ENCODE measurements at places on chromosomes 1 and 21.

GRCh38 chr1:74857676-74858075 is 124.7 kb downstream of the TYW3 start:
- H3K36me3 ChIP-seq, result no peaks in the 10 kb centered on the region
- no peak for DNase-seq
- H3K27ac ChIP-seq, result no peak overlapping the region

DNA sequence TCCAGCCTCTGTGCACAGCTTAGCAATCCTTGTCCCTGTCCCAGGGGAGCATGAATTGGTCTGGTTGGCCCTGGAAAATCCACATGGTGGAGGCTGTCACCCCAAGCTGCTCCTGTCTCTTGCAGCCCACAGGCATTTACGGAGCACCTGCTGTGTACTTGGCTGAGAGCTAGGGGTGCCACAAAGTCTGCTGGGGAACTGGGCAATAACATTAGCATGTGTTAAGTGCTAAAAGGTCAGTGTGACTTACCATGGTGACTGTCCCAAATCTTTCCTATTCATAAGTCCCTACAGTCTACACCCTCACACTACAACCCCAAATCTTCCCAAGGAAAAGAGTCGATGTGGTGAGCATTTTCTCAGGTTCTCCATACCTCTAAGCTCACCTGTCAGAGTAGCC is 53.6 kb upstream of the ARTN start:
- H3K36me3 ChIP-seq, result no peaks in the 10 kb centered on the region
- no peaks in the 10 kb centered on the region for H3K27me3 ChIP-seq
- peaks cover 12% of the 10 kb centered on the region for H3K4me1 ChIP-seq
- no peak for DNase-seq
- peak overlapping the region; percentile 72 for H3K27ac ChIP-seq

DNA sequence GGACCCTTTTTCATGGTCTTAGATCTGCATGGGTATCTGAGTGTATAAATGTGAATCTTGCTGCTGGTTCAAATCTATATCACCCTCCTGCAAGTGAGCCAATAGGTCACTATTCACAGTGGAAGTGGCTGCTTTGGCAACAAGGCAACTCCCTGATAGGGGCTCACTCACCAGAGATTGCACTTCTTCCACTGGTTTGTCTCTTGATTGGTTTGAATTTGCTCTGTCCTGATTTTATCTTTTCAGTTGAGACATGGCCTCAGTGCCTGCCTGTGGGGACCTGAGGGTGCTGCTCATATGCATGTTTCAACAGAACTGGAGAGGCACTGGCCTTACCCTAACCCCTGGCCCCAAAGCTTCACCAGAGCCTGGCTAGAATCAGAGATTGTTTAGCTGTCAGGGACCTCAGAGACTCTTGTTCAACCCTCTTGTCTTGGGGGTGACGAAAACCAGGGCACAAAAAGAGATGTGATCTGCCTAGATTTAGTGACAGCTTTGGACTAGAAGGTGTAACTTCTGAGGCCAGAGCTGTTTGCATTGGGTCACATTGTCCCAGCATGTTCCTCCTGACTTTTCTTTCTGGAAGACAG is 16.9 kb downstream of the AVPR1B start:
- no peak overlapping the region for H3K27ac ChIP-seq
- DNase-seq, result no peak
- H3K36me3 ChIP-seq, result no peaks in the 10 kb centered on the region
- no peak overlapping the region for H3K4me3 ChIP-seq
- peaks cover 34% of the 10 kb centered on the region for H3K4me1 ChIP-seq
- no peaks in the 10 kb centered on the region for H3K27me3 ChIP-seq

- peaks cover 2% of the 10 kb centered on the region for H3K36me3 ChIP-seq
- H3K27ac ChIP-seq, result no peak overlapping the region
- DNase-seq, result no peak
- H3K4me1 ChIP-seq, result peaks cover 18% of the 10 kb centered on the region
- no peaks in the 10 kb centered on the region for H3K27me3 ChIP-seq
These were observed 183.0 kb downstream of the APP start for GRCh38 chr21:25987531-25987930.

DNA sequence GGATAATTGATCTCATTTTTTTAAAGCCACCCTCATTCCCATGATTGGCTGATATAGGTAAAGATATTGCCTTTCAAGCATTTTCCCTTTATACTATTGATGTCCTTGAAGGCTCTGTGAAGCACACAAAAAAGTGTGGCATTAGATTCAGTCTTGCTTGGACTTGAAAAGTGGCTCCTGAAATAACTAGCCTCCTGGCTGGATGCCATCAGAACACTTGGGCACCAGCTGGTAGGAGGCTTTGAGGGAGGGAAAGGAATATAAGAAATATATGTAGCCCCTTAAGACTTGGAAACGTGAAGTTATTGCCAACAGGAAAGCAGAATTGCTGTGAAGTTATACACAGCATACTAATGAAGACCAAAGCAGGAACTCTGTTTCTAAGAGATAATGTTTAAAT is 14.1 kb downstream of the MTR start:
- peaks cover 13% of the 10 kb centered on the region for H3K36me3 ChIP-seq
- no peak overlapping the region for H3K27ac ChIP-seq
- H3K4me1 ChIP-seq, result peaks cover 15% of the 10 kb centered on the region
- H3K27me3 ChIP-seq, result no peaks in the 10 kb centered on the region
- peak; percentile 22 for DNase-seq
- H3K4me3 ChIP-seq, result no peak overlapping the region

DNA sequence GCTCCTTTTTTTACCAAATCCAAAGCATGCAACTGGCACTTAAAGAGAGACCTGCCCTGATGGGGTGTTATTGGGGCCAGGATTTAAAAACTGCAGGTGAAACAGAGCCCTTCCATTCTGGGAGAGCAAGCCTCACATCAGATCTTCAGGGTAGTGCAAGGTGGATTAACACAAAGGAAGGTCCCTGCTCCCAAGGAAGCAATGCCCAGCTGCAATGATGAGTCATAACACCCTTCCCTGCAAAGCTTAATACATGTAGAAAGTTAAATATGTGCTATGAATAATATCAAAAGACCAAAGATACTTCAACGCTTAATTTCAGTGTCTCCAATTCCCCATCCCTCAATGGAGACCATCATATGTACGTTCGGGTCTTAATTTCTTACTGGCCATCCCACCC is 508.0 kb downstream of the OMA1 start:
- H3K4me3 ChIP-seq, result no peak overlapping the region
- no peaks in the 10 kb centered on the region for H3K36me3 ChIP-seq
- H3K27me3 ChIP-seq, result no peaks in the 10 kb centered on the region
- DNase-seq, result no peak
- H3K4me1 ChIP-seq, result no peaks in the 10 kb centered on the region
- H3K27ac ChIP-seq, result no peak overlapping the region

All from heart left ventricle (tissue), 16 donors.